ENCODE measurements at places on chromosomes 2 and 18.

- no peak for DNase-seq
Measured at GRCh38 chr2:58072102-58072501, 25.5 kb downstream of the VRK2 start.

GRCh38 chr2:127081826-127082633, 24.9 kb downstream of the BIN1 start:
- DNase-seq = no peak

- DNase-seq = no peak
Measured at GRCh38 chr2:147789720-147790119, 55.1 kb upstream of the ACVR2A start.

DNA sequence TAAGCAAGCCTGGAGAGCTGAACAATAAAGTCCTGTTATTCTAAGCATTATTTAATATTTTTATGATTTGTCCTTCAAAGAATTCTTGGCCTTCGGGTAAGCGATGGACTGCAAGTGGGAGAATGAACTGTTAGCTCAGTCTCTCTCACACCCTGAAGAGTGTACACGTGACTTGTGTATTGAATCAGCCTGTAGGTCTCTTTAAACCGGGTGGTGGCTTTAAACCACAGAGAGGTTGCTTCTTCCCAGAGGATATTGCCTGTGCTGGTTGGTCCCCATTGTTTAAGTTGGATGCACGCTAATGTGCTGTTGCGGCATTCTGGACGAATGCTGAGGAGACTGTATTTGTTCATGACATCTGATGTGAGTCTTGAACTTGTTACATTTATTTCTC, 183.3 kb downstream of the LTBP1 start:
- no peak for DNase-seq

GRCh38 chr2:154125891-154126290, 254.2 kb downstream of the GALNT13 start:
- no peak for DNase-seq

DNA sequence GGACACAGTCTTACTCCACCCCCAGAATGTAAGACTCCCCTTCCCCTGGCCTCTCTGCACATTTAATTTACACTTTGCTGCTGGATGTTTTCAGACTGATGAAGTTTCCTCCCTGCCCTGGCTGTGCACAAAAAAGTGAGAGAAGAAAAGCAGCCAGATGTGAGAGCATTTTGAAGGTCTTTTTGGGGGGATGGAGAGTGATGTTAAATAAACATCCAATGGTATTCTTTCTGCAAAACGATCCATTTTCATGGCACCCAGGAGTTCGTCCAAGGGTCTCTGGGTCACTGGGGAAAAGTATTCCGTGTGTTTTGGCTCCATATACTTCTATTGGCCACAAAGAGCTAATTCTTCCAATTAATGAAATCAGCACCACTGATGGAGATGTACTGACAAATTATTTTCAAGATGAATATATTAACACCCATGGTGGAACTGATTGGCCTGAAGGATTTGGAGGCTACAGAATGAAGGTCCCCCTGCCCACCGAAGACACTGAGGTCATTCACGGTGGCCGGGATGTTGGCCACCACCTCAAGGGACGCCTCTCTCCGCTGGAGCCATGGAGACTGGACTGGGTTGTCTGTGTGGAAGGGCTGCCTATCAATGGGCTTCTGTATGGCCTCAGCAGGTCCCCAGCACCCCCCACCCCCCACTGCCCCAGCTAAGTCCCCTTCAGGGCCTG, 107.6 kb upstream of the PKDCC start:
- DNase-seq = no peak

GRCh38 chr2:178233428-178233827, 39.1 kb downstream of the OSBPL6 start:
- DNase-seq = no peak

- no peak for DNase-seq
Measured at GRCh38 chr2:185919155-185919554, 180.6 kb downstream of the FSIP2 start.

GRCh38 chr2:231727621-231728020, 19.3 kb downstream of the PTMA start:
- no peak for DNase-seq

GRCh38 chr2:16578081-16578480, 87.6 kb downstream of the CYRIA start:
- DNase-seq = no peak

DNA sequence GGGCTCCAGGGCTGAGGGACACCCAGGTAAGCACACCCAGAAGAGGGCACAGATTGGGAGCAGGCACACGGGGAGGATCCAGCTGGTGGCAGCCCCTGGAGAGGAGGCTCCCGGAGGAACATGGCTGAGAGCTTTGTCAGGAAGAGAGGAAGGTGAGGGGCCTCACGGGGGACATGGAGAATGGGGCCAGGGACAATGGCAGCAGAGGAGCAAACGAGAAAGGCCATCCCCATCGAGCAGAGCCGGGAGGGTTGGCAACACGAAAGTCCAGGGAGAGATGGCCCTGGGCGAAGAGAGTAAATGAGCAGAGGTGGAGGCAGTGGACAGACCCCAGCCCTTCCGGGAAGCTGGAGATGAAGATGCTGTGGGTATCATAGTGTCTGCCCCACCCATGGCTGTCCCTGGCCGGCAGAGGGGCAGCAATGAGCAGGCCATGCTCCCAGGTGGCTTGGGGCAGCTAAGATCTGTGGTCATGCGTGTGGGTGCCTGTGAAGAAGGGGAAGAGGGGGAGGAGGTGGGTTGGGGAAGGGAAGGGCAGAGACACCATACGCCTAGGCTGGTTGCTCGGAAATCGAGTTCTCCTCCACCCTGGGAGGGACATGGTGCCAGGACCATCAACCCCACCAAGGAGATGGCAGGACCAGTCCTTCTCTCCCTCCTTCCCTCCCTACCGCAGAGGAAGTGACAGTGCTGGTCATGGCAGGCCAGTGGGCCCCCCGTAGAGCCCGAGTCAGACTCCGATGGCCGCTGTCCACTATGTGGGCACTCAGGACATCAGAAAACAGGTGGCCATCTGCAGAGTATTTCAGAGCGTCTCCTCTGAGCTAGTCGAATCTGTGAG, 191.7 kb downstream of the NDUFA10 start:
- peak; percentile 56 for DNase-seq

DNA sequence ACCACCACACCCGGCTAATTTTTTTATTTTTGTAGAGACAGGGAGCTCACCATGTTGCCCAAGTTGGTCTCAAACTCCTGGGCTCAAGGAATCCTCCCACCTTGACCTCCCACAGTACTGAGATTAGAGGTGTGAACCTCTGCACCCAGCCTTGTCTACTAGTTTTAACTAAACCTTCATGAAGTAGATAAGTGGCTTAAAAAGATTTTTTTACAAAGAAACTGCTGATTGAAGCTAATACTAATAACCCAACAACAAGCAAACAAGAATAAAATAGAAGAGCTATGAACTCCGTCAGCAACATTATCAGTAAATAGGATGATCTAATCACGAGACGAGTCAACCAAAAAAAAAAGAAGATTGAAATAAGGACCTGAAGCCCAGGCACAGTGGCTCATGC, 18.8 kb downstream of the NDUFB3 start:
- no peak for DNase-seq

DNA sequence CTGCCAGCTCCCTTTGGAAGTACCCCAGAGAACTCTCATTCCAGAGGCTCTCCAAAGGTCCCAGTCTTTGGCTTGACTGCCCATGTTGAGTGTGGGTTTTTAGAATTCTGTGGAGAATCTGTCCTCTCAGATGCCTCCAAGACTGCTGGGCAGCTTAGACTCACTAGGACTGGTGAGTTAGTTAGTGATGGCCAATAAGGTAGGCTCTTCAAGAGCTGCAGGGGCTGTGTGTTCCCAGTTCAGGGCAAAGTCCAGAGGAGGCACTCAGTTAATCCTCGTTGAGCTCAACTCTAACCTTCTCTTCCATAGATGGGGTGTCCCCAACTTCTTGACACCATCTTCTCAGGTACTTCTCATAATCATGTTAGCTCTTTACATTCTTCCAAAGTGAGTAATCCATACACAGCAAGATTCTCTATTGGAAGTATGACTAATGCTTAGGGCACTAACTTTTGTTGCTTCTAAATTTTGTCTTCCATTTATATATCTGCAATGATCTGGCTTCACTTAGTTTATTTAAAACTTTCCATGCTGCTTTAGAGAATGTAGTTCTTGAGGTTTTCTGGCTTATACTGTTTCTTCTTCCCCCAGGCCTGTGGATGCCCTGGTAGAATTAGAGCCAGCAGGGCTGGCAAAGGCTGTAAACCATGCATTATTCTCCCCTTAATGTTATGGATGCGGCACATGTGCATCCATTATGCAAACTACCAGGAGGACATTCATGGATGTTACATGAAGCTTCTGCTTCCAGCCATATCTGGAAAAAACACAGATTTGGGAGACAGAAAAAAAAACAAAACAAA, 88.9 kb downstream of the POLE4 start:
- no peak for DNase-seq

- no peak for DNase-seq
Measured at GRCh38 chr2:212709280-212709679, 170.7 kb upstream of the ERBB4 start.

DNA sequence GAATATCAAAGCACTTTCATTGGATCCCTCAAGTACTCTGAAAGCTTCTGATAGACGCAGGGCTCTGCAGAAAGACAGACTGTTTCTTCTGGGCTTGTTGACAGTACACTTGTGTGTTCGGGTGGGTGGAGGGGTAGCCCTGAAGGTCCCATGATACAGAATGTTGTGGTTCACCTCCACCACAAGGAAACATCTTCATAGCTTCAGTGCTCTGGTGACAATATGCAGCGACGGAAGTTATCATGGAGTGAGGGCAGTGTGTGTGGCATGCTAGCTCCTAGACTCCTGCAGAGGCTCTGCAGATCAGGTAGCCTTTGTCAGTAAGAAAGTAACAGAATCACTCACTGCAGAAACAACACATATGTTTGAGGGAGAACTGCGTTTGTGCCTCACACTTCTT, 90.7 kb downstream of the MEIS1 start:
- no peak for DNase-seq

GRCh38 chr2:62374301-62375112, 131.5 kb downstream of the TMEM17 start:
- DNase-seq = no peak

DNA sequence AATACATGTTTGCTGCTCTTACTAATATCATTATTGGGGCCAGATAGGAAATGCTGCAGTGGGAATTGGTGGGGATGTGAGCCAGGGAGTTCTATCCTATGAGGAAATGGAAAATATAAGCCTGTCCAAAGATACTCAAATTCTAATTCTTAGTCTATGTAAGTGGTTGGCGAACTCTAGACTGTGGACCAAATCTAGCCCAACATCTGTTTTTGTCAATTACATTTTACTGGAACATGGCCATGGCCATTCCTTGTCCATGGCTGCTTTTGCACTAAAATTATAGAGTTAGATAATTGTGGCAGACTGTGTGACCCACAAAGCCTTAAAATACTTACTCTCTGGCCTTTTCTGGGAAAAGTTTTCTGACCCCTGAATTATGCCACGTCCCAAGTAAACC, 113.3 kb downstream of the MGAT5 start:
- no peak for DNase-seq
